DMS79 (cell line): ENCODE measurements at places on chromosomes 11 and 22.

DNA sequence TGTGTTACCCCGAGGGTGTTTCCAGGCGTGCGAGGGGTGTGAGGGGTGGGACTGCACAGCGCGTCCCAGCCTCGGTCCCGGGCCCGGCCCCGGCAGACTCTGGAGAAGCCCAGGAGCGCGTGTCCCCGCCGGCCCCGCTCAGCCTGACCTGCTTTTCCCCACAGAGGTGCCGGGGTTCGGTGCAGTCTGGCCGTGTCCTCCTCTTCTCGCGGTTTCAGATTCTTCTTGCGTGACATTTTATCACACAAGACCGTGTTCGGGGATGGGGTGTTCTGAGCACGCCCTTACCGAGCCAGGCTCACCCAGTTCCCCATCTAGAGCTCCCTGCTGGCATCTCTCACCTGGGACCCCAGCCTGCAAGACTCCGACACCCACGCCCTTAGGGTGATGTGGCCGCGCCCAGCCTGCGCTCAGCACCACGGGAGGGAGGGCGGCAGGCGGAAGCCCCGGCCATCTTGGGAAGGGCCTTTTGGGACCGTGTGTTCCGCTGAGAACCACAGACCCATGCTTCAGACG, 775.6 kb downstream of the BRD1 start:
- DNase-seq = no peak

DNA sequence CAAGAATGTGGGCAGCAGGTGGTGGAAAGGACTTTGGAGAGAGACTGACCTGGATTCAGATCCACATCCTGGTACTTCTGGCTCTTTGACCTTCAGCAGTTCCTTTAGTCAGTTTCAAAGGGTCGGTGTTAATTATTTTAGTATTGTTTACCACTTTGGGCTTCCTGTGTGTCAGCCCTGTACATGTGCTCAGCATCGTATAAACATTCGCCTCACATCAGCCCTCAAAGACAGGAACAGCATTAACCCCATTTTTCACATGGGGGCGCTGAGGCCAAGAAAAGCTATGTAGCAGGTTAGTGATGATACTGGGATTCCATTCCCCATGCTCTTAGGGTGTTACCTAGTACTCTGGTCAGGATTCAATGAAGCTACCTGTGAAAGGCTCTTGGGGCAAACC, 72.1 kb upstream of the YWHAH start:
- no peak for DNase-seq

GRCh38 chr11:47248304-47248663, 330 bp downstream of the ACP2 start:
- no peak for DNase-seq

GRCh38 chr22:36977401-36977861, 41.8 kb downstream of the TST start:
- peak; percentile 8 for DNase-seq

DNA sequence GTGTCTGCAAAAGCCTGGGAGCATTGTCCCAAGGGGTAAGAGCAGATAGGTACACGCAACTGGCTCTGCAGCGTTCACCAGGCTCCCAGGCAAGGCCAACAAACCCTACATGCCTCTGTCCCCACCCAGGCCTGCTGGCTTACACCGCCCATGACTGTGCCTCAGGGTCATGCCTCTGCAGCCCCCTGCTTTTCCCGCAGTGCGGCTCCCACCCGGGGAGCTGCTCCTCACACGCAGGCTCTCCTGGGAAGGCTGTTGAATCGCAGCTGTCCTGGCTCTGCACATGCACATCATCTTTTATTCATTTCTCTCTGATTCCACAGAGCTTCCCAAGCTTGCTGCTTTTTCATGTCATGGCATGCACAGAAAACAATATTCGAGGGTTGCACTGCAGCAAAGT, 29.2 kb upstream of the B3GAT1 start:
- no peak for DNase-seq

DNA sequence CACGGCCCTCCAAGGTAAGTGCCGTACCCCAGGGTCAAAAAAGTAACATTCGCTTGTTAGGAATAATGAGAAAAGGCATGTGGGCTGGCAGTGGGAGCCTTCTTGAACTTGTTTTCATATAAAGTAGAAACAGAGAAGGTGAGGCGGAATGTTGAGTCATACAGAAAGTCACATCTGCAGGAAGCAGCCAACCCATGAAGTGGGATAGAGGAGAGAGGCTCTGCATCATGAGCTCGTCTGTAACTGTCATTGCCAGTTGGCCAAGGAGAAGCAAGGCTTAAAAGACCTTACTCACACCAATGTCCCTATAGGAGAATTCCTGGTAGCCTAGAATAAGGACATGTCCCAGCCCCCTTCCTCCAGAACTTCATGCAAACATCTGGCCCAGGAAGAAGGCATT, 253.3 kb downstream of the BUD13 start:
- DNase-seq = no peak

GRCh38 chr11:115499241-115499799, 4.9 kb downstream of the CADM1 start:
- no peak for DNase-seq

DNA sequence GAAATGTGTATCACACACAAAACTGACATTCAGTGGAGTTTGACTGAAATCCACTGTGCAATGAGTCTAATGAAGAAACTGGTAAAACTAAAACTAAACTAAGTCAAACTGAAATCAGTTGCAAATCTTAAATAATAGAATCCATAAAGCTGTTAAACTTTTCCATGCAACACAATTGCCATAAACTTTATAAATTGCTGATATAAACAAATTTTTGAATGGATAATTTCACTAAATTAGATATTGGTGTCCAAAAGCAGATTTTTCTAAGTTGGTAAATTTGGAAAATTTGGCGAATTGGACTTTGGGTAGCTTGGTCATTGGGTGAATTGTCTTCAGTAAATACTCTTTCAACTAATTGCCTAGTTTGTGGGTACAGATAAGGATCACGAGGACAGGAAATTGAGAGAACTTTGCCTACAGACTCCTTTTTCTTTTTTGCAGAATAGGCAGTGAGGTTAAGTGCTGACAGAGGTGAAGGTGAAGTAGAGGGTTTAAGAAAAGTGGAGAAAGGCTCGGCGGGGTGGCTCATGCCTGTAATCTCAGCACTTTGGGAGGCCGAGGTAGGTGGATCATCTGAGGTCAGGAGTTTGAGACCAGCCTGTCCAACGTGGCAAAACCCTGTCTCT, 12.8 kb downstream of the MRPL17 start:
- no peak for DNase-seq

- no peak for DNase-seq
Measured at GRCh38 chr11:130787092-130787616, 129.1 kb downstream of the SNX19 start.

DNA sequence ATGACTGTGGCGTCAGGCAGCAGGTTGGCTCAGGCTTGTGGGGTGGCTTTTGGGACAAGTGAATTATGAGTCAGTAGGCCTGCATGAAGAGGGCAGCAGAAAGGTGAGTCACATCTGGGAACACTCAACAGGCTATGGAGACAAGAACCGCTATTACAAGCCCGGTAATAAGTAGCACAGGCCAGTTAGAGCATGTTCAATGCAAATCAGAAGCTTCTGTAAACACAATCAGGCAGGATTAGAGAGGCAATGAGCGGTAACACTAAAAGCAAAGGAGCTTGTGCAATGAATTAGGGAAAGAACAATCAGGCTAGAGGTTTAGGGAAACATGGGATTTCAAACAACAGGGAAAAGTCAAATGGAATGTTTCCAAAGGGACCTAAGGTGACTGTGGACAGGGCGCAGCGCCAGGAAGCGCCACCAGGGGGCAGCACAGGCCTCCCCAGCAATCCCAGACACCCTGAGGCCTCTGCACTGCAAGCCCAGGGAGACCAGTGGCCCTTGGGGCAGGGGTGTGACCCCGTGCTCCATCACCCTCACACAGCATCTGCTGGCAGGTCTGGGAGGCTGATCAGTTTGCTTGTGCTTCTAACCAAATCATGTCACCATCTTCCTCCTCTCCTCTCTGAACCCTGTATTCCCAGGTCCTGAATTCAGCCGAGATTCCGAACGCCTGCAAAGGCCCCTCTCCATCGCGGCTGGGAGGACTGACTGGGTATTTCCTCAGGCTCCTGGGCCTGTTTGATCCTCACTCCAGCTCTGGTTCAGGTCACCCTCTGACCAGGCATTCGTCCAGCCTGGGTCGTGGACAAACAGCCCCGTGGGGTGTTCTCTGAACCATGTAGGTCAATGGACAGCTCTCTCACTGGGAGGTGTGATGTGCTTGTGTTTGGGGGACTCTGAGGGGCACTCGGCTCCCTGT, 50.0 kb downstream of the C11orf58 start:
- peak; percentile 67 for DNase-seq

DNA sequence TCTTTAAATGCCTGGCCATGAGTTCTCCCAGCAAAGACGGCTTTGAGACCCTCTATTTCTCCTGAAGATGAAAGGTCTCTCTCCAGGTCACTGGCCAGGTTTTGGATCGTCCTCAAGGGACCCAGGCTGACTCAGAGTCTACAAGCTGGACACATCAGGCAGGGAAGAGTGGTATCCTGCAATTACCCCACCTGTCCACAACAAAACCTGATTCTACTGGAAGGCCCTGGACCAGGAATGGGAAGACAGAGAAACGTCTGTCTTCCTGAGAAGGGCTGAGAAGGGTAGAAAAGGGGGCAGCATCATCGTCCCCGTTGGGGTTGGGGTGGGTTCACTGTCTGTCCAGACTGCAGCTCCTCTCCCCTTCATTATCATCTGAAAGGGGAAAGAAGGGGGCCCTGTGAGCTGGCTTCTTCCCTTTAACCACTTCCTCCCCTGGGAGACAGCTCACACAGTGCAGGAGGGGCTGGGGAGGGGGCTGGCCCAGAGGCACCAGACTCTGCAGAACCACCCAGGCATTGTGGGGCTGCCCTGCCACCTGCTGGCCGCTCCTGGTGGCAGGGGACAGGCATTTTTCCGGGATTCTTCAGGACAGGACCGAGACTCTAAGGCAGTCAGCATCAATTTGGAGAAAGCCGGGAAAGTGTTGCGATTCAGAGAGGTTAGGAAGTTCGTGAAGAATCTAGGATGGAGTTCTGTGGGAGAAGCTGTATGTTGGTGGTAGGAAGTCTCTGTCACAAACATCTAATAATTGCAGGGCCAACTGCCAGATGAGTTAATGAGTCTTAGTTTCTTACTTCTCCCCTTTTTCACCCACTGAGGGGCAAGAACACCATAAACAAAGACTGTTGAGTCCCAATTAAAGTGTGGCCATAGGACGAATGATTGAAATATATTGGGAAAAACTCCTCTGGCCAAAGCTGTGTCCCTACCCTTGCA, 57.6 kb downstream of the SYN3 start:
- no peak for DNase-seq

DNA sequence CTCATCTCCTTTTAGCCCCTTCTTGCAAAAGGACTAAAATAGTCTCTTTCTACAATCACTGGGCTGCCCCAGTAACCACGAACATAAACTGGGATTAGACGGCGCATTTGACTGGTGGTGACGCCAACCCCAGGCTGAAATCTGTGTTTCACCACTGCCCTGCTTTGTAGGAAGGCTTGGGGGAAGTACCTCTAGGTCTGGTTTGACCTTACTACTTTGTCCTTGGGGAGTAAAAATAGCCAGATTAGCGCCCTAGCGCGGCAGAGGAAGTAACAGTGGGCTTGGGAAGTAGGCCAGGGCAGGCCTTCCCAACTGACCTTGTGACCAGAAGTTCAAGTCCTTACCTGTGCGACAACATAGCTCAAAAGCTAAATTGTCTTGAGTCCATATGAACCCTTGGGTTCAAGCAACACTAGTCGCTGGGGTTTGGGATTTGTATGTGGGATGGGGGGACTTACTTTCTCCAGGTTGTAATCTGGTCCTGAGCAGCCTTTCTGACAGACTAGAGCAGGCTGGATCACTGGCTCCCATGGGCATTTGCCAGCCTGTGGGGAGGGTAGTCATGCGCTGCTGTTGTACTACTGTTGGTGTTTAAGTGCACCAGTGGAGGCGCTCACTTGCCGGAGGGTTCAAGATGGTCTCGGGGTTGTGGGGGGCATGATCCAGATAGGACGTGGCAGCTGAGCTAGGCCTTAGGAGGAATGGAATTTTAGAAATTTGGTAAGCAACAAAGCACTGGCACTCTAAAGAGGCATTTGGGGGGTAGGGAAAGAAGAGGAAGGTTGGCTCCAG, 953 bp upstream of the PACS1 start:
- no peak for DNase-seq

DNA sequence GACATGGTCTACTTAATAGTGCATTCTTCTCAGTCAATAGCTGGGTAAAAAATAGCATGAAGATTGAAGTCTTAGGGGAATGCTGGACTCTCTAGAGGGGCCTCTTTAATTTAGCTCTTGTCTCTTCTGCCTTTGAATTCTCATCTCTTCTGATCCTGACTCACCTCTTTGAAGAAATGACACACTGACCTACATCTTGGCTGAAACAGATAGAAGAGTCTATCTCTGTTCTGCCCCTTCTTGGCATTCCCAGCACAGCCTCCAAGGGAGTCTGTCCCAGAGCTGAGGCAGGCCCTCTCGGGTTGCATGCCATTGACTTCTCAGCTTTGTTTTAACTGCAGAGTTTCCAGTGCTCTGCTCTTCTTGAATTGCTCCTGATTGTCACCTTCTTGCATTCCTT, 55.7 kb downstream of the PTPRJ start:
- DNase-seq = no peak

DNA sequence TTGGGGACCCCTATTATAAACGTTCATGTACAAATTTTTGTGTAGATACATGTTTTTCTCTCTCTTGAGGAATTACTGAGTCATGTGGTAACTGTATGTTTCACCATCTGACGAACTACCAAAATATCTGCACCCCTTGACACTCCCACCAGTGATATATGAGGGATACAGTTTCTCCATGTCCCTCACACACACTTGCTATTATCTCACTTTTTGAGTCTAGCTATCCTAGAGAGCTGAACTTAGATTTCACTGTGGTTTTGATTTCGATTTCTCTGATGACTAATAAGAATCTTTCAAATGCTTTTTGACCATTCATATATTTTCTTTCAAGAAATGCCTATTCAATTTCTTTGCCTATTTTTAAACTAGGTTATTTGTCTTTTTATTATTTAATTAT, 200.2 kb downstream of the PGR start:
- DNase-seq = no peak

DNA sequence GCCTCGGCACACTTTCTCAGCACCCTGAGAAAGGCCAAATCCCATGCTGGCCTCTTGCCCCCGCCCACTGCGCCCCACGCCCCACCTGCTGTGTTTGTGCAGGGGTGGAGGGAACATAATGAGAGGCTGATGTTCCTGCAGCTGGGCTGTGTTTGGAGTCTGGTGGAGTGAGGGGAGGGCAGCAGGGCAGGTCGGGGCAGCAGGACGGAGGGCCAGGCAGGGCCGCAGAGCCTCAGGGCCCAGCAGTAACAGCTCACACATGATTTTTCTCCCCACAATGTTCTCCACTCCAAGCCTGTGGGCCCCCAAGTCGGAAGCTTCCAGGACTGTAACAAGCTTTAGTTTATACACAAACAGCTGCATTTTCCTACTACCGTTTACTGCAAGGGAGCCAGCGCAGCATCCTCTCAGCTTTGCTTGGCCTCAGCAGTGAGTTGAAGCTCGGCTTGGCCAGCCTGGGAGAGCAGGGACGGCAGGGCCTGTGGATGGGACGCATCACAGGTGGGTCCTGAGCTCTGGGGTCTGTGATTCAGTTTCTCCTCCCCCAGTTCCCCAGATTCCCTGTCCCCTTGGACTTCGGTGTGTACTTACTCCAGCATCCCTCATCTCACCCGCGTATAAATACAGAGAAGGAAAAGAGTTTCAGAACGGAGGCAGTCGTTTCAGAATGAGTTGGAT, 51.0 kb downstream of the RPUSD4 start:
- DNase-seq = no peak

- DNase-seq = peak; percentile 54
Measured at GRCh38 chr11:44848203-44848962, 102.3 kb downstream of the TP53I11 start.
